Foreskin fibroblast (primary cell): ENCODE measurements at places on chromosomes 16 and 17.

DNA sequence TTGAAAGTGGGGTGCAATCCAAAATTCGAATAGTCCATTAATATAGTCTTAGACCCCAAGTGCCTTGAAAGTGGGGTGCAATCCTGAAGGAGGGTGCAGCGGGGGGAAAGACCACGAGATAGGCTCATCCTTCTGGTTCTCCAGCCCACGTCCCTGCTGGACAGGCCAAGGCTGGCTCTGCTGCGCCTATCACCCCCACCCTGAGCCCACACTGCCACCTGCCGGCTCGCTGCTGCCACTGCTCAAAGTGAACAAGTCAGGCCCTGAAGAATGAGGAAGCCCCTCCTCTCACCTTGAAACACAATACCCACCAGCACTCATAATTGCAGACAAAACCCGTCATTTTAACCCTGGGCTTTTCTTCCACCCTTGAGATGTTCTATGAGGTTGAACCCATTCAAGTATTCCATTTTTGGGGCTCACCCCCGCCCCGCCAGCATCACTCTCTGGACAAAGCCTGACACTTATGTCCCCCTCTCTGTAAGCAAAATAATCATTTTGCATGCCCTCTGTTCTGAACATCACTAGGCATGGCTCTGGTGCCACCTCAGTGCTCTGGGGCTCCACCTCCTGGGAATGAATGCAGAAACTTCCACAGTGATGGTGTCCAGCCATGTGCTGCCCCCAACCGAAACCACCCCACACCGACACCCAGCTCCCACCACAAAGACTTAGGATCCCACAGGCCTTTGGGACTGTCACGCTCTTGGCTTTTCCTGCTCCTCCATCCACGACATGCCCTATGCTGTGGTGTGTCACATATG lies 56.8 kb downstream of the BEAN1 start:
- DNase-seq, result peak; percentile 46

- DNase-seq, result no peak
Observed at GRCh38 chr16:87996962-87997880, 46.0 kb downstream of the BANP start.

GRCh38 chr16:88610909-88611812 lies 27.2 kb upstream of the IL17C start:
- DNase-seq, result no peak

DNA sequence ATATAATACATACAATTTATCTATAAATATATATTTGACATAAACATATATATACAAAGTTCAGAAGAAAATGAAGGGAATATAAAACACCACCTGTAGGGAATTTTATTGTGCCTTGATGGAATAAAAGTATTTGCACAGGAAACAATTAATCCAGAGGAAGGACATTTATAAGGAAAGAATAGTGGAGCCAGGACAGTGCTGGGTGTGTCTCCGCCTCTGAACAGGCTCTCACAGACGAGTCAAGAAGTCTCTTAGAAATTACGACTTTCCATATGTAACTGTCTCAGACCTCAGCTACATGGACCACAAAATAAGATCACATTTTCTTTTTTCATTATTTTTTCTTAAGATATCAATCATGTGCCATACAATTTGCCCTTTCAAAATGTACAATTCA lies 93.9 kb downstream of the TMEM114 start:
- DNase-seq, result no peak

GRCh38 chr16:46428108-46429061 lies 192.8 kb downstream of the SHCBP1 start:
- no peak for DNase-seq

- no peak for DNase-seq
Observed at GRCh38 chr16:82460766-82461165, 166.0 kb upstream of the CDH13 start.
